ENCODE measurements at places on chromosomes 16 and 17.

GRCh38 chr16:14354561-14355351 is 275.3 kb downstream of the PARN start:
- peak; percentile 17 for DNase-seq

DNA sequence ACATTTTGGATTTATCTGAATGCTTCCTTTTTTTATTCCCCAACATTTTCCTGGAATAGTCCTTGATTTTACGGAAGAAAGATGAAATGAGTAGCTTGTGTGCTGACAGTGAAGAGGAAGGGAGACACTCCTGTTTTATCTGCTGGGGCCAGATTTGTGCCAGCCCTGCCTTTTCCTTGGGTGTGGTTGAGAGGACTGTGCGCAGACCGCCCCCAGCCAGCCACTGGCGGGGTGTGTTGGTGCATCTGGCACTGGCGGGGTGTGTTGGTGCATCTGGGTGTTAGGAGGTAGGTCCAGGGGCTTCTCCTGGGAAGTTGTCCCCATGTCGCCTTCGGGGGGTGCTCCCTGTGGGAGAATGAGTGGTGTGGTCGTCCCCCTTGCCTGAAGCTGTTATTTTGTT is 39.5 kb downstream of the RAP1GAP2 start:
- no peak for DNase-seq

DNA sequence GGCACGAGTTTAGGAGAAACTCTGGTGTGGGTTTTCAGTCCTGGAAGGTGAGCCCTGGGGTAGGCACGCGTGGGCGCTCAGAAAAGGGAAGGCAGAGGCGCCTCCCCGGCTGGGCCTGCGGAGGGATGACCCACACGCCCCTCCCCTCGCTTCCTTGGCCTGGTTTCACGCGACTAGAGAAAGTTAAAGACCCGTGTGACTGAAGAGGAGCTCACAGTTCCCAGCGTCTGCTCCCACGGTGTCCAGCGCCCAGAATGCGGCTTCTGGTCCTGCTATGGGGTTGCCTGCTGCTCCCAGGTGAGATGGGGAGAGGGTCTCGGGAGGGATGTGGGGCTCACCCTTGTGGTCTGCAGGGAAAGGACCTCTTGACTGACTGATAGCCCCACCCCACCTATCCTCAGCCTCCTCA is at the start of gene CD300LG:
CD300LG (plus strand) TSS at position 214 of the 409 bp plus-strand sequence; CDS start at position 255, 41 bp downstream.
- DNase-seq, result no peak

DNA sequence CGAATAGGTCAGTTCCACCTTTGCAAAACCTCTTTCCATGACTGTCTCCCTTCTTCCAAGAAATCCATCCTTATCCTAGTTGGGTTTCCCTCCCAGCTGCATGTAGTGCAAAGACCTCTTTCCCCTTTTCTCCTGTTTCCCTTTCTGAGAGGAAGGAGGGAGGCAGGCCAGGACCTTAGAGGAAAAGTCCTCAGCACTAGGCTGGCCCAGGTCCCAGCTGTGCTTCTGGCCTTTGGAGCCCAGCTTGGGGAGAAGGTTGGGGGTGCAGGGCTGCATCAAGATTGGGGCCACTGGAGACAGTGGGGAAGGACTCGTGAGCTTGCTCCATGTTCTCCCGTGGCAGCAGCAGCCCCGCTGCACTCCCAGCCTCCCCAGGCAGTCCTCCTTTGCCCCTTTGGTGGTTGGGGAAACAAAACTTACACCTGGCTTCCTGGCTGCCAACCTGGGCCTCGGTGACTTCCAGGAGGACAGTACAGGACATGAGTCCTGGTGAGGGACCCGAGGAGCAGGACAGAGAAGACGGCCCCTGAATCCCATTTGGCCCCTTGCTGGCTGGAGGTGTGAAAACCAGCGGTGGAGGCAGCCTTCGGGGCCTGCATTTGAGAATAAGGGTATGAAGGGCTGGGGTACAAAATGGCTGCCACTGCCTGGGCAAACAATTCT is 481 bp downstream of the HEXIM2 start:
- DNase-seq, result no peak

DNA sequence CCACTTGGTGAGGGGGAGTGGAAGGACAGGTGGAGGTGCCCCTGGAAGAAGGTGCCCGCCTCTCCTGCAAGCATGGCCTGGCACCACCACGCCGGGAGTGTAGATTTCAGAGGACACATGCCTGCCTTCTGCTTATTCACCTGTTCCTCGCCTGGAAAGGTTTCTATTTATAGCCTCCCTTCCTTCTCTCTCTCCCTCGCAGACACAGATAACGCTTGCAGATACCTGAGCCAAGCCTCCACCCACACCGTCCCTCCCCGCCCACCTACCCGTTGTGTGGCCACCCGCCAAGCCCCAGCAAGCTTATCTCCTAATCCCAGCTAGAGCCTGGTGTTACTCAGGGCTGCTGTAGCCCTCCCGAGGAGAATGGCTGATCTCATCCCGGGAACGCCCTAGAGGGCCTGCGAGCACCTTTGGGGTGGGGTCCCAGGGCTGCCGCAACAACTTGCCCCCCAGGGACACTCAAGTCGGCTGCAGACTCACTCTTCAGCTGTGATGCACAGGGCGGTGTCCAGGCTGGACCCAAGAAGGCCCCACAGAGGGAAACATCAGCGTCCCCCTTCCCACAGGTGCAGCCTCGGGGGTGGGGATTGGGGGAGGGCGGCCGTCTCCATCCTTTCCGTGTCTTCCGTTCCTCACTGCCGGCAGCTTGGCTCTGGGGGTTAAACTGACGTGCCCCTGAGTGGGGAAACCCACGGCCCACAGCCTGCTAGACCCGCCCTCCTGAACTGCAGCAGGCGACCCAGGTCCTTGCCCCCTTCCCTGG is 1.9 kb upstream of the SNAI3 start:
- no peak for DNase-seq

GRCh38 chr17:80008848-80009247 is 26.8 kb downstream of the TBC1D16 start:
- DNase-seq, result no peak

Measured in thymus (tissue), 14 donors.